ENCODE measurements at places on chromosomes 3 and 15. TPM values are rescaled to one million over a fixed set of nuclear protein-coding genes. Genes with fewer than 3 reads are reported as not detected.

Gene HYAL1
- total RNA-seq, result 2.5 TPM

Gene SPINK8
- total RNA-seq, result not detected

Gene PSTPIP1
- 1.5 TPM for total RNA-seq

Gene WDR49
- 5.4 TPM for total RNA-seq

Gene C3orf20
- total RNA-seq, result not detected

Gene GOLGA8S
- 0.33 TPM for total RNA-seq

Gene RBP2
- total RNA-seq, result not detected

DNA sequence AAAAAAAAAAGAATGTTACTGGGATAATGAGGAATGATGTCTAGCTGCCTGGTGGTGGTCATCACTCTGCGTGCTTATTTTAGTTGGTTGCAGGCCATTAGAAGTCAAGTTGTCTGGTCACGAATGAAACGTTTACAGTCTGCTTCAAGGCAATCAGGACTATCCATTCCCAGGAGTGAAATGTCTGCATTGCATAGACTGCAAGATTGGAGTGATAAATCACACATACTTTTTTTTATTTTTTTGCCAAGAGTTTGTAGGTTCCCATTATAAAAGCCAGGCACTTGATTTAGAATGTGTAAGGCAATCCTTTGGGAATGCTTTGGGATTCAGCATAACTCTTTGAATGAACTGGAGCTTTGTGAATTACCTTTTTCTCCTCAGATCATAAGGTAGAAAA is 132.3 kb downstream of the STAC start:
- H3K4me3 ChIP-seq, result no peak overlapping the region
- no peaks in the 10 kb centered on the region for H3K36me3 ChIP-seq
- no peaks in the 10 kb centered on the region for H3K27me3 ChIP-seq

DNA sequence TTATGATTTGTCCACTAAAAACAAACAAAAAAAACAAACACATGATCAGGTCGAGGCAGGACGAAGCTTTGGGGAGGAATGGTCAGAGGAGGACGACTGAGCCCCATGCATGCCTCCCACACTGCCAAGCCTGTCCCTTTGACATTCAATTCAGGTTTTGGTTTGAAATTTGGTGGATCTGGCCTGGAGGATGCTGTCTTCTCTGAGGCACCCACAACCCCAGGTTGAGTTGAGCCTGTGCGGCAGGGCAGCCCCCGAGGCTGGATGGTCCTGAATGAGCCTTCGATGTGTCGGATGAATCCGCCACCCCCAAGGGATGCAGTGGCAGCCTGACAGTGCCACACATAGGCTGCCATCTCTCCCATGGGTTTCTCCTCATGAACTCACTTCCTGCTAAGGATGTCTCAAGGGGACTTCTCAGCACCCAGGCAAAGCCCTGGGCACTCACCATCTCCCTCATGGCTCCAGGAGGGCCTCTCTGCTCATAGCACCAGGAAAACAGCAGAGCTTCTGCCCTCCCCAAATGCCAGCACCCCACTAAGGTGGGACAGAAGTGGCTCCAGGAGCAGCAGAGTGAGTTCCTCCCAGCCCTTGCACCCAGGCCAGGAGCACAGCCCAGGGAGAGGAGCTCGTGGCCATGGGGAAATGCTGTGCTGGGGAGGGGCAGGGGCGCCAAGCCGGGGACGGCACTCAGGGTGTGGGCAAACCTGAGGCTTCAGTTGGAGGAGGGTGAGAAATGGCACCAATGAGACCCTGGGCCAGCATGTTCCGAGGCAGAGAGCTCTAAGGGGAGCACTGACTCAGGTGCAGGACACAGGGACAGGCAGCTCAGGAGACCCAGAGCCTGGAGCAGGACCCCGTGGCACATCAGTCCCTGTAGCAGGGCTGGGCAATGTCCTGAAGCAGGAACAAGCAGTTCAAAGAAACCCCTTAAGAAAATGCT is 18.5 kb downstream of the PRR23E start:
- H3K4me3 ChIP-seq, result no peak overlapping the region
- H3K36me3 ChIP-seq, result no peaks in the 10 kb centered on the region
- H3K27ac ChIP-seq, result no peak overlapping the region
- peaks cover 4% of the 10 kb centered on the region for H3K27me3 ChIP-seq
- H3K4me1 ChIP-seq, result peaks cover 15% of the 10 kb centered on the region
- no peak for DNase-seq

DNA sequence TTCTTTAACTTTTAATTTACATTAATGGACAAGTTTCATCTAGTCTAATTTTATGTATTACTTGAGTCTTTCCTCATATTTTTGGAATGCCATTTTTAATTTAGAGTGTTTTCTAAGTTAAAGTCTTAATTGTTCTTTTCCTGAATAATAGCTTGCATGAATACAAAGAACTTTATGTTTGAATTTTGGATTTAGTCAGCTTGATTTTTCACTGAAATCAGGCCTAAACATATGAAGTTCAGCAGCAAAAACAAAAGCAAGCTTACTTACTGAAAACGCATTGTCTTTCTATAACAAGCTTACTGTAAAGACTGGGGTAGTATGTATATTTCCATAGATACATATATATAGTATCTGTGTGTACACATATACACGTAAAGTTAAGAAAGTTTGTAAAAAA is 126.0 kb downstream of the ZBTB20 start:
- peaks cover 11% of the 10 kb centered on the region for H3K36me3 ChIP-seq
- no peak overlapping the region for H3K4me3 ChIP-seq
- H3K4me1 ChIP-seq, result peaks cover 3% of the 10 kb centered on the region
- DNase-seq, result no peak

DNA sequence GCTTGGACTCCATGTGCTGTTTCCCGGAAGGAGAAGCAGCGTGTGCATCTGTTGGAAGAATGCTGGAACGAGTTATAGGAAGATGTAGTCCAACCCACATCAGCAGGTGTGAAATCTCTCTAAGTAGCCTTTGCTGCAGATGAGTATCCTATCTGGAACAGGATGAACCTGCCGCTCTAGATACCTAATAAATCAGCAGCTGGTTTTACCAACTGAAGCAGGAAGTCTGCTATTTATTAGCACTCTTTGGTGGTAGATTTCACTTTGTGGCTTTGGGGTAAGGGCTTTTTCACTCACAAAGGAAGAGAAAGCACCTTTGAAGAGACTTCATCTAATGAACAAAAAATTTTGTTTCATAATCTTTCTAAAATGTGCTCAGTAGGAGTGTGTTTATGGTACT is 66.4 kb downstream of the DCUN1D1 start:
- H3K27ac ChIP-seq, result no peak overlapping the region
- no peaks in the 10 kb centered on the region for H3K36me3 ChIP-seq
- H3K4me1 ChIP-seq, result peaks cover 9% of the 10 kb centered on the region
- no peak overlapping the region for H3K4me3 ChIP-seq

DNA sequence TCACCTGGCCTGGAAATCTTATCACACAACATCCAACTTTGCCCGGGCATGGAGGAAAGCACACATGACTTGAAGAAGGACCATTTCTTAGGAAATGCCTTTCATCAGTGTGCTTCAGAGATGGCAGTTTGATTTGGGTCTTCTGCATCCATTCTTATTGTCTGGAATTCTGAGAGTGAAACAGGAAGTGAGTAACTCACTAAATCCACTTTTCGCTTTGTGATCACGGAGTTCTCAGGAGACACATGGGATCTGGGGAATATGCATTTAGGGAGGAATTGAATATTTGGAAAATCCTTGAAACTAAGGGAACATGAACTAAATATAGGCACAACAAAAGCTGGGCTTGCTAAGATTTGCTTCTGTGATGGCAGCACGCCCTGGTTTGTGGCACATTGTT is 212.5 kb upstream of the FEZF2 start:
- peaks cover 2% of the 10 kb centered on the region for H3K36me3 ChIP-seq
- DNase-seq, result no peak
- no peaks in the 10 kb centered on the region for H3K4me1 ChIP-seq
- H3K4me3 ChIP-seq, result no peak overlapping the region

GRCh38 chr15:50315814-50316630 is 39.0 kb downstream of the GABPB1 start:
- H3K4me3 ChIP-seq, result no peak overlapping the region
- no peaks in the 10 kb centered on the region for H3K36me3 ChIP-seq
- no peak for DNase-seq
- no peaks in the 10 kb centered on the region for H3K27me3 ChIP-seq
- peaks cover 4% of the 10 kb centered on the region for H3K4me1 ChIP-seq
- no peak overlapping the region for H3K27ac ChIP-seq

GRCh38 chr3:109926376-109926775 is 589.0 kb upstream of the DPPA4 start:
- no peak overlapping the region for H3K4me3 ChIP-seq
- no peaks in the 10 kb centered on the region for H3K27me3 ChIP-seq
- H3K36me3 ChIP-seq, result no peaks in the 10 kb centered on the region
- no peak for DNase-seq

DNA sequence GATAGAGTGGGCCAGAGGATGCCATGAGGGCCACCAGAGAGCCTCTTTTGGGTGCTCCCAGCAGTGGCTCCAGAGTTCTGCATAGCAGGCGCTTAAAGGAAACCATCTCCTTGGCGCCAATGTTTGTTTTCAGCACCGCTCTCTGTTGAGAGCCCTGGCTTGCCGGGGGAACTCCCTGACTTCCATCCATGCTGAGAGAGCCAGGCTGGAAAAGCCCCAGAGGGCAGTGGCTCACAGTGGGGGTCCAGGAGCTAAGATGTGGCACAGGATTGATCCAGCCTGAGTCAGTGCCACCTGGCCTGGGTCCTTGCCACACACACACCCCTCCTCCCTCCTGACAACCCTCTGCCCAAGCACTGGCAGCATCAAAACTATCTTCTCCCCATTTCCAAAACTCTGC is 50.4 kb upstream of the HACD2 start:
- no peak for DNase-seq
- H3K4me1 ChIP-seq, result peaks cover 67% of the 10 kb centered on the region
- no peak overlapping the region for H3K27ac ChIP-seq
- H3K4me3 ChIP-seq, result no peak overlapping the region
- peaks cover 6% of the 10 kb centered on the region for H3K36me3 ChIP-seq
- H3K27me3 ChIP-seq, result no peaks in the 10 kb centered on the region

GRCh38 chr15:67548862-67549651 is 6.6 kb downstream of the MAP2K5 start:
- peaks cover 3% of the 10 kb centered on the region for H3K36me3 ChIP-seq
- H3K27ac ChIP-seq, result peak overlapping the region; percentile 84
- H3K4me1 ChIP-seq, result peaks cover 41% of the 10 kb centered on the region

DNA sequence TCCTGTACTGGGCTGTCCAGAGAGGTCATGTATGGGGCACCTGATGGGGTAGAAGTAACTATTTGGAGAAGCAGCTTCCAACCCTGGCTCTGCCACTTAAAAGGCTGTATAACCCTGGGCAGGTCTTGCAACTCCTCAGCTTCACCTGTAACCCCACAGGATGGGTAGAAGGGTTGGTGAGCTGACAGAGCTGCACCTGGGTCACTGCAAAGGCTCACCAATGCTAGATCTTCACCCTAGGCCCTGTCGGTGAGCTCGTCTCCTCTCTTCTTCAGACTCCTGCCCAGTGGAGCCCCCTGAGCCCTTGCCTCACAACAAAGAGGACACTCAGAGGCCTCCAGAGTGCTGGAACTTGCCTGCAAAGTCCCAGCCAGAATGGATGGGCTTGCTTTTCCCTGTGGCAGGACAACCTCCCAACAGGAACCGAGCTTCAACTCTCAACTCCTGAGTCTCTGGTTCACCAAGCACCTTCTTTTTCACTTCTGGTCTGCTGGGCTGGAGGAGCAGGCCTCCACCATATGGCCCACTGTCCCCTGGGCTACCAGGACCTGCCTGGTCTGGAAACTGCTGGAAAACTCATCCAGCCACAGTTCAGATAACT is 45.9 kb downstream of the XXYLT1 start:
- H3K27ac ChIP-seq, result no peak overlapping the region
- no peak overlapping the region for H3K4me3 ChIP-seq
- peaks cover 8% of the 10 kb centered on the region for H3K4me1 ChIP-seq
- DNase-seq, result no peak

GRCh38 chr3:185439745-185440466 is 58.9 kb downstream of the TMEM41A start:
- no peaks in the 10 kb centered on the region for H3K36me3 ChIP-seq
- H3K27ac ChIP-seq, result no peak overlapping the region
- DNase-seq, result no peak

- H3K4me1 ChIP-seq, result peaks cover 35% of the 10 kb centered on the region
- no peaks in the 10 kb centered on the region for H3K27me3 ChIP-seq
- H3K27ac ChIP-seq, result peak overlapping the region; percentile 75
These were observed 44.1 kb upstream of the TBC1D23 start for GRCh38 chr3:100216713-100217112.

DNA sequence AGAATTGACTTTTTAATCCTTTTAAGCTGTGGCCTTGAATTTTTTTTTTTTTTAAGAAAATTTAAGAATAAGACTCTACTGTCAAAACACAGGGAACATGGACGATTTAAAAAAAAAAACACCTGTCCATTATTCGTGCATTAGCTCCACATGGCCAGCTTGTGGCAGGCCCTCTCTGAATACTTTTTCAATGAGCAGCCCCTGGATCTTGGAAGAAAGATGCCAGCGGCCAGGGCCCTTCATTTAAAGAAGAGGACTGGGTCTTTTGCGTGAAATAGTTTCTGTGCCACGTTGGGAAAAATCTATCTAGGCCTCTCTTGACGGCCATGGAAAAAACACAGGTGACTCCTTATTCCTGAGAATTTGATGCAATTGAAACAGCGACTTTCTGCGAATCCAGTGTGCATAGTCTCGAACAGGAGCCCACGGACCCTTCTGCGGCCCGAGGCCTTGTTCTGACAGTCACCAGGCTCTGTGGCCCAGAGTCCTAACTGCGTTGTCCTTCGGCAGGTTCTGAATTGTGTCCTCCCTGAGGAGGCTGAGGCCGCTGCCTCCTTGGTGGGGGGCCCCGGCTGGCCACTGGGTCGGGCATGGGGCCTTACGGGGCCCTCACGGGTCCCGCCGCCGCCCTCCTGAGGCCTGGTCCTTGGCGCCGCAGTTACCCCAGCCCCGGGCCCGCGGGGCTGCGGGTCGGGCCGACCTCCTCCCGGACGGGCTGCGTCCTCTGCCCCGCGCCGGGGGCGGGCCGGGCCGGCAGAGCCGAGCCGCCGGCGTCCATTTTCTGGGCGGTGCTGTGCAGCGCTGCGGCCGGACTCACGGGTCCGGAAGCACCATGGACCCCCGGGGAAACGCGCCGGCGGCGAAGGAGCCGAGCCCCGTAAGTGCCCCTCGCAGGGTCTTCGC is 33.5 kb downstream of the ZBTB38 start:
- peak; percentile 27 for DNase-seq
- H3K27me3 ChIP-seq, result no peaks in the 10 kb centered on the region
- peaks cover 4% of the 10 kb centered on the region for H3K4me1 ChIP-seq
- H3K4me3 ChIP-seq, result peak overlapping the region; percentile 84

DNA sequence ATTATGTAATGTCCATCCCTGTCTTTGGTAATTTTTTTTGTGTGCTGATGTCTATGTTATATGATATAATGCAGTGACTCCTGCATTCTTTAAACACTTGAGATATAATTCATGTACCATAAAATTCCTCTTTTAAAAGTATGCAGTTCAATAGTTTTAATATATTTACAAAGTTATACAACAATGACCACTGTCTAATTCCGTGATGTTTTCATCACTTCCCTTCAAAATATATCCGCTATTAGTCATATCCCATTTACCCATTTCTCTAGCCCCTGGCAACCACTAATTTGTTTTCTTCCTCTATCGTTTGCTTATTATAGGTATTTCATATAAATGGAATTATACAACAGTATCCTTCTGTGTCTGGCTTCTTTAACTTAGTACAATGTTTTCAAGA is 64.9 kb upstream of the SUCLG2 start:
- no peaks in the 10 kb centered on the region for H3K36me3 ChIP-seq
- no peak overlapping the region for H3K27ac ChIP-seq
- H3K4me3 ChIP-seq, result no peak overlapping the region
- no peaks in the 10 kb centered on the region for H3K27me3 ChIP-seq
- H3K4me1 ChIP-seq, result no peaks in the 10 kb centered on the region

- peaks cover 6% of the 10 kb centered on the region for H3K36me3 ChIP-seq
- no peaks in the 10 kb centered on the region for H3K4me1 ChIP-seq
- DNase-seq, result no peak
- H3K27ac ChIP-seq, result no peak overlapping the region
- H3K4me3 ChIP-seq, result no peak overlapping the region
- H3K27me3 ChIP-seq, result no peaks in the 10 kb centered on the region
These were observed 552.3 kb downstream of the FOXP1 start for GRCh38 chr3:71031181-71031580.

Measured in neural crest cell (in vitro differentiated cells).